ENCODE measurements at places on chromosomes 1 and 21.

DNA sequence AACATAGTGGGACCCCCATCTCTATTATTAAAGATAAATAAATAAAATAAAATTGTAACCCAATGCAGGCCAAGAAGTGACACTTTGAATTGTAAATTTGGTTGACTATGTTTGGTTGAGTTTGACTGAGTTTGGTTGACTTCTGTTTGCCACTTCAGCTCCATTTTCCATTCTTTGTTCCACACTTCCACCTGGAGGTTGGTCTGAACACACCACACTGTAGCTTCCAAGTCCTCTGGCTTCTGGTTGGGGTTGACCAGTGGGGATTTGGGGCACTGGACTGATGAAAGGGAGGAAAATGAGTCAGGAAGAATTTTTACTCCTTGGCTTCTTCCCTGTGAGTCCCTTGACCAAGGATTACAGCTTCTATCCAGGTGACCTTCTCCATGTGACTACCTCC, 40.6 kb upstream of the DIPK1A start:
- no peak for DNase-seq

- no peak for DNase-seq
Measured at GRCh38 chr1:236302941-236303340, 21.2 kb upstream of the ERO1B start.

DNA sequence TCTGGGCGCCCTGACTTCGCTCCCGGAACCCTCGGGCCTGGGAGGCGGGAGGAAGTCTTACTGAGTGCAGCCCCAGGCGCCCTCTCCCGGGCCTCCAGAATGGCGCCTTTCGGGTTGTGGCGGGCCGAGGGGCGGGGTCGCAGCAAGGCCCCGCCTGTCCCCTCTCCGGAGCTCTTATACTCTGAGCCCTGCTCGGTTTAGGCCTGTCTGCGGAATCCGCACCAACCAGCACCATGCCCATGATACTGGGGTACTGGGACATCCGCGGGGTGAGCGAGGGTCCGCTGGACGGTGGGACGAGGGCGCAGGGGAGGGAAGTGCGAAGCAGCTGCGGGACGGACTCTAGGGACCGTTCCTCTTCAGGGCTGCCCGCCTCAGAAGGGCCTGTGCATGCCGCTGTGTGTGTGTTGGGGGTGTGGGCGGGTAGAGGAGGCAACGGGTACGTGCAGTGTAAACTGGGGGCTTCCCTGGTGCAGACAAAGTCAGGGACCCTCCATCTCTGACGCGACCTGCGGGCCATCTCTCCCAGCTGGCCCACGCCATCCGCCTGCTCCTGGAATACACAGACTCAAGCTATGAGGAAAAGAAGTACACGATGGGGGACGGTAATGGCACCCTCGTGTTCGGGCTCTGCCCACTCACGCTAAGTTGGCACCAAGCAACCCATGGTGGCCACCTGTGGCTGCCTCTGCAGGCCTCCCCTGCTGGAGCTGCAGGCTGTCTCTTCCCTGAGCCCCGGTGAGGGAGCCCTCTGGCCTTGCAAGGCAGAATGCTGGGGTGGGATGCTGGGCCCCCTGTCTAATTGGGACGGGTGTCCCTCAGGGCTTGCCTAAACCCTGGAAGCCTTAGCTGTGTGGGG, at the start of gene GSTM1:
TSS of gene GSTM1 (plus strand) at position 177 of the 859 bp plus-strand sequence. CDS start at position 234, 57 bp downstream.
- peak; percentile 78 for DNase-seq

GRCh38 chr1:12580054-12580887, 37.7 kb downstream of the DHRS3 start:
- no peak for DNase-seq

DNA sequence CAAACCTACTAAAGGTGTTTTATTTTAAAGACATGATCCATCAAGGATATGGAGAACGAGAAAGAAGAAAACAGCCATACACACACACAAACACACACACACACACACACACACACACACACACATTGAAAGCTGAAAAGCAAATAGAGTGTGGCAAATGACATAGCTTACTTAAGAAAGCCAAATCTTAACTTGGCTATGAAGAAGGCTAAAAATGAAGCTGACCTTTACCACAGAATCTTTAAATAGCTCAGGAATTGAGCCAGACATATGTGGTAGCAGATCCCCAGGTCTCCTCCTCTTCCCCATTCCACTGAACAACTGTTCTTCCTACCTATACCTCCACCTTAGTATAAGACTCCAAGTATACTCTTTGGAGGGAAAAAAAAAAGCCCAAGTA, 185.6 kb downstream of the CLEC20A start:
- DNase-seq = peak; percentile 21

GRCh38 chr21:38839328-38840286, 33.9 kb downstream of the ETS2 start:
- peak; percentile 96 for DNase-seq

DNA sequence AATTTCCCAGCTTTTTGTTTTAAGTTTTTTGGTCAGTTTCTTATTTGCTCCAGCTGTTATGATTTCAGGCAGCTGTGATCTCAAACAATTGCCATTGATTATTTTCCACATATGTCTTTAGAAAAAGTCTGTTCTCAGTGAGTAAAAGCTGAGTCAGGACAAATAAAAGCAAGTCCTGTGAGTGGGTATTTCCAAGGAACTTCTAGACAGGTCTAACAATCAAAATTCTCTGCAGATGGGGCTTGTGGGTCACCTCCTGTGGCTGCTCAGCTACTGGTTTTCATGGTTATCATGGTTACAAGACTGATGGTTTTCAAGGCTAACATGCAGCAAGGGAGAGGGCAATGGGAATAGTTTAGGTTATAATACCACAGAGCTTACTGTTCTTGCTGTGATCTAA, 585.7 kb downstream of the LMO4 start:
- DNase-seq = peak; percentile 77

DNA sequence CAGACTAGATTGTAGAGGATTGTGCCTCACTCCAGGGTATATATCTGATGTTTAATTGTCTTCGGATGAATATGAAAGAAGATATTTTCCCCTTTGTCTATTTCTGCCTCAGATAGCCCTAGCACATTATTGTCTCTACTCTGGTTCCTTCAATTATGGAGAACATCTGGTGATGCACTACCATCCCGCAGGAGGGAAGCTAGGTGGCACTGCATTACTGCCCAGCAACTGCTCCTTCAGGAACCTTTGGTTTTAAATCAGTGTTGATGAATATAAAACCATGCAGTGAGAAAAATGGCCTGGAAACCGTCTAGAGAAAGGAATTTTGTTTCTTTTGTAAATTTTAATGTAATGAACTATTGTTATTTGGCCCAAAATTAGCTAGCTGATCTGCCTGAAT, 68.5 kb downstream of the GPR88 start:
- peak; percentile 71 for DNase-seq

GRCh38 chr1:1996207-1996651, 7.4 kb downstream of the CFAP74 start:
- DNase-seq = no peak

DNA sequence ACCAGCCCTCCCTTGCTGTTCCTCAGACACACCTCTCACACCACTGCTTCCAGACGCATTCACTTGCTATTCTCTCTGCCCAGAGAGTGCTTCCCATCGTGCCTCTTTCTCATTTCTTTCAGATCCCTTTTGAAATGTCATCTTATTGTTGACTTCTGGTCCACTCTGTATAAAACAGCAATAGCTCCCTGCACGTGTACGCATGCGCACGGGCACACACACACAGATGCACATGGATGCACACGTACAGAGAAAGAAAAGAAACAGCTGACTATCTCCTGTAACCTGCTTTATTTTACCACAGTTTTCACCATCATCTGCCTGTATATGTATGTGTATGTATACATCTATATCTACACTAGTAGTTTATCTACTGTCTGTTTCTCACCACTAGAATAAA, 285.9 kb upstream of the NR5A2 start:
- no peak for DNase-seq

- no peak for DNase-seq
Measured at GRCh38 chr1:14757286-14757625, 158.8 kb downstream of the KAZN start.
